Thoracic aorta (tissue), 2 donors: ENCODE measurements at places on chromosomes 13 and 19.

DNA sequence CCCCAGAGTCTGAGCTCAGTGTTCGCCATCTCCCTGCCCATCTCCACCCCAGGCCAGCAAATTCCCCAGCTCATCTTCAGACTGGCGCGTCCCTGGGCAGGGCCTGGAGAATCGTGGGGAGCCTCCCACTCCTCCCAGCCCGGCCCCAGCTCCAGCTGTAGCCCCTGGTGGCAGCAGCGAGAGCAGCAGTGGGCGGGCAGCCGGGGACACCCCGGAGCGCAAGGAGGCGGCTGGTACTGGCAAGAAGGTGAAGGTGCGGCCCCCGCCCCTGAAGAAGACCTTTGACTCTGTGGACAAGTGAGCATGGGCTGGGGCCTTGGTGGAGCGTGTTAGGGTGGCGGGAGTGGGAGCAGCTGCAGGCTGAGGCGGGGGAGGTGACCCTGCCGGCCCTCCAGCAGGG, 8.4 kb upstream of the PRR19 start:
- DNase-seq: no peak

- no peak for DNase-seq
Measured at GRCh38 chr19:36847968-36848367, 2.7 kb upstream of the ZNF345 start.

GRCh38 chr13:90956031-90956430, 391.5 kb upstream of the MIR17HG start:
- no peak for DNase-seq

GRCh38 chr13:36533806-36534205, 101.5 kb downstream of the CCNA1 start:
- no peak for DNase-seq

GRCh38 chr13:44514278-44514677, 61.9 kb downstream of the TSC22D1 start:
- no peak for DNase-seq

GRCh38 chr13:42707586-42707985, 73.8 kb upstream of the FAM216B start:
- DNase-seq: no peak
